ENCODE measurements at places on chromosomes 5 and 9.

DNA sequence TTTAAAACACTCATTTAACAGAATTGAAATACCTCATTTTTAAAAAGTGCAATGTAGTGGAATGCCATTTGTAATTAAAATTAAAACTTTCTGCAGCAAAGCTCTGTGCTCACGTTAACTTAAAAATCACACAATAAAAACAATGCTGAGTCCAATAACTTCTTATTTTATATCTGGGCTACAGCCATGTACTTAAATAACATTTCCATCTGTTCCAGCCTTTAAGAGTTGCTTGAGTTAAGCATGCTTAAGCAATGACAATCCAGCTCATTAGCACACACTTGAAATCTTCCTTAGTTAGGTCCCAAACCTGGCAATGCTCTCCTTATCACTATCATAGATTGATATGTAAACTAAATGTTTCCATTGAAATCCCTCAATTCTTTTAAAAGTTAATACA lies 132.3 kb upstream of the CDH12 start:
- no peak for DNase-seq

- DNase-seq: peak; percentile 28
Measured at GRCh38 chr5:112848116-112848811, 12.8 kb upstream of the SRP19 start.

GRCh38 chr9:134533850-134534588 lies 107.6 kb upstream of the COL5A1 start:
- DNase-seq: no peak

- DNase-seq: peak; percentile 82
Measured at GRCh38 chr9:72526901-72527800, 5.7 kb downstream of the TMC1 start.
